ENCODE measurements at places on chromosomes 11 and 22.

DNA sequence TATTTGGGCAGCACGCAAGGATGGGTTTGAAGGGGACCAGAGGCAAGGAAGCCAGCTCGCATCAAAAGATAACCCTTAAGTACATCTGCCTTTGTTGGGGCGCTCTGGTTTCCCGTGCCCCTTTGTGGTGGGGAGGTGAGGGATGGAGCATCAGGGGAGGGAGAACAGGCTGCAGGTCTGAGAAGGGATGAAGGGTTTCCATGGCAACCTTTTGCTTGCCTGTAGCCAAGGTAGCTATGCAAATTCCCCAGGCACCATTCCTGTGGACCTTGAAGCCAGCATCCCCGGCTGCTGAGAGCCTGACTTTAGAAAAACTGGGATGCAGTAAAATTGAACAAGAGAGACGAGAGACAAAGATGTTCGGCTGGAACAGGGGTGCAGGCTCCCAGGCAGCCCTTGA lies 75.7 kb downstream of the SEZ6L start:
- DNase-seq = no peak

DNA sequence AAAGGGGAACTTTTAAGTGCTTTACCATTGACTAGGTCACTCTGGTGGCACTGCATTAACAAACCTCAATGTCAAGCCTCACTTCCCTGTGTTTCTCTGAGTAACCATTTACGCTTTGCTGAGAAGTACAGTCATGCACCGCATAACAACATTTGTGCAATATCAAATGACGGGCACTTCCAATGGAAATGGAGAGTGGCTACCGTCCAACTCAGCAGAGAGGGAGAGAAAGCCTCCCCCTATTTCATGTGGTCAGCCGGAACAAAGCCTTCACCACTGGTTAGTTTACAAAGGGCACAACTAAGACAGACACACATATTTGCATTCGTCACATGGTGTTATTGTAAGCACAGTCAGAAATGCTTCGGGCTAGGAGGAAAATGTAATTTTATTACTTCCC lies 117.3 kb downstream of the RASSF10 start:
- no peak for DNase-seq

DNA sequence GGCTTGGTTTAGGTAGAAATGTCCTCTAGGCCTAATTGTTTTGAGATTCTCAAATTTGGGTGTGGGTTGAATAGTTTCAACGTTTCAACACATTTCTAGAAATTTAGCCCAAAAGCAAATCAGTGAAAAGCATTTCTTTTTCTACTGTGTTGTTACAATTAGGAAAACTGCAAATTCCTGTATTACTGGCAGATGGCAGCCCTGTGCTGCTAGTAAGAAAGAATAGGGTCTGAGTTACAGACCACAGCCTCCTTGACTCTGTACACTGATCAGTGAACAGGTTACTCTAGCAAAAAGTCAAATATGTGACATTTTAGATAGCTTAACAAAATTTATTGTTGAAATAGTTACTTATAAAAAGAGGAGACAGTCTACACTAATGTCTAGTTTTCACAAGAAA lies 703.0 kb downstream of the JRKL start:
- no peak for DNase-seq

DNA sequence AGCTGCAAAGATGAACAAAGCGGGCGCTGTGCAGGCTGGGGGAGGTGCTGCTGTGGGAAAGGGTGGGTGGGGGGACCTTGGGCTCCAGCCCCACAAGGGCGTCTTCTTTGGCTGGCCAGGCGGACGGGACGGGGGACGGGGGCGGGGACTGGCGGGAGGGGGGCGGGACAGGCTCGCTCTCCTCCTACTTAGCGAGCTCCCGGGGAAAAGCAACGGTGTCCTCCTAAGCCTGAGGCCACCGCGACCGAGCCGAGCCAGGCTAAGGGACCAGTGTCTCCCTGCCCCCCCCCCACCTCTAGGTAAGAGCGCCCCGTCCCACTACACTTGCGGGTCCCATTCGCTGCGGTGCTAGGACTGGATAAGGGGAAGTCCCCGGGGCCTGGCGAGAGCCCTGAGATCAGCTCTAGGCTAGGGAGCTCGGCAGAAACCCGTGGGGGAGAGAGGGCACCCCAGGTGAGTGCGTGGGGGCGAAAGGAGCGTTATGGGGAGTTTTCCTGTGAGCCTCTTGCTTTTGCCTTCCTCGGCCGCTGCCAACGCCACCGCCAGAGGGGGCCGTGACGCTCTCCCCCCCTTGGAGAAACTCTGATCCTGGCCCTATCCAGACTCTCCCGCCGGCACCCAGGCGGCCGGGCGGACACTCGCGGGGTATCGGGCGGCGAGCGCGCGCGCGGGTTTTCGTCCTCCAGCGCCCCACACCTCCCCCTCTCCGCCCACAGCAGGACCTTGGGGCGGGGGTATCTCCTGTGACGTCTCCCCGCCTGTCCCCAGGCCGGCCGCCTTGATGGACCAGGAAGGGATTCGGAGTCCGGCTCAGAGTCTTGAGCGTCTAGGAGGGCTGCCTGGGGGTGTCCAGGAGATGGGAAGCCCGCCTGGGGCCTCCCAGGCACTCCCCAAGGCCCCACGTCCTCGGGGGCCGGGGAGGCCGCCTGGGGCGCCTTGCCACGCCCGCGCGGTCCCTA lies at the start of gene PHLDB1:
Gene PHLDB1 (plus strand): TSS at position 215 of the 959 bp plus-strand sequence. CDS start 6,222 bp downstream, outside the sequence.
- no peak for DNase-seq

DNA sequence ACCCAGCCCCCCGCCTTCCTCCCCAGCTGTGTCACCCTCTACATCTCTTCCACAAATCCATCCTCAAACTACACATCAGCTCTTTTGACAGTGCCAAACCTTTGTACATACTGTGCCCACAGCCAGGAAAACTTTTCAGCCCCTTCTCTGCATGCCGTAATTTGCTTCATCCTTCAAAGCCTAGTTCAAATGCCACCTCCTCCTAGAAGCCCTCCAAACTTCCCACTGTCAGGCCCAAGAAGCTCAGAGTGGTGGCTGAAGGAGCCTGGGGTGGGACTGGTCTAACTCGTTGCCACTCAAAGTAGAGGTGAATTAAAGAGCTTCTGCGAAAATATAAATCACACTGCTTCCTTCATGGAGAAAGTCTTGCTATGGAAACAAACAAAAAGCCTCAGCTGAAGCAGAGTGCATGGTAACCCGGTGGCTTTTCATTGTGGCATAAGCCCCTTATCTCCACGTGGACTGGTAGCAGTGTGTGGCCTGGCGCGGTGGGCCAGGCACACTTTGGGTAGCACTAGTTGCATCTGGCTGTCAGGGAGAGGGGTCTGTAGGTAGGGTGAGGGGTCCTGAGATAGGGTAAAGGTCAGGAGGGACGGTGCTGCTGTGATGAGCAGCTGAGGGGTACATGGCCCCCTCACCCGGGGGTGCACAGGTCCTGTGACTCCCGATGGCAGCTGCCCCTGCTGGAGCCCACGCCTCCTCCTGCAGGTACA lies 76.9 kb downstream of the MYO7A start:
- DNase-seq = no peak

GRCh38 chr11:107042748-107043147 lies 24.5 kb upstream of the GUCY1A2 start:
- no peak for DNase-seq

DNA sequence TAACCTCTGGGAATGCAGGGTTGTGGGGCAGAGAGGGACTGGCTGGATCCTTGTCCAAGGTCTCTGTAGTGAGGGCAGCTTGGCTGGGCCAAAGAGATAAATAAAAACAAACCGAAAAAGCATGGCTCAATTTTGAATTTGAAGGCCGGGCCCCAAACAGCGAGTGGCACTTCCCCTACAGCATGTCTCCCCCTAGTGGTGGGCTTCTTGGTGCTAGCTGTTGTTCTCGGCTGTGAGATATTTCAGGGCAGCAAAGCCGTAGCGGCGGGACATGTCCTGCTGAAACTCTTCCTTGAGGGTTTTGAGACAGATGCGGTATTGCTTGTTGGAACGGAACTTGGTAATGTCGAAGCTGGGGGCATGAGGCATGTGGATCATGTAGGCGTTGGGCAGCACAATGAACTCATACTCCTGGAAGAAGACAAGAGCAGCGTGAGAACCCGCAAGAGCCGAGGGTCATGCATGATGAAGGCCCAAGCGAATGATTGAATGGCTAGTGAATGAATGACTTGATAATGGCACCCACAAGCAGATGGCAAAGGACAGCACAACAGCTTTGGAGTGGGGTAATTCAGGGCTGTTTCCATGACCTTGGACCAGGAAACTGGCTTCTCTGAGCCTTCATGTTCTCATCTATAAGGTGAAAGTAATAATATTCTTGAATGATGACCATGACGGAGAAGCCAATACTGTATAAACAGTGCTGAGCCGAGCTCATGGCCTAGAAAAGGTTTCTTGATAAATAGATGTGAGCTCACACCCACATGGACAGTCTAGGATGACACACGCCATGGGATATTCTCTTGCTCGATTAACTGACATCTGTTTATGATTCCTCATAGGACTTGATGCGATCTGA lies 216.3 kb upstream of the SYN3 start:
- no peak for DNase-seq

DNA sequence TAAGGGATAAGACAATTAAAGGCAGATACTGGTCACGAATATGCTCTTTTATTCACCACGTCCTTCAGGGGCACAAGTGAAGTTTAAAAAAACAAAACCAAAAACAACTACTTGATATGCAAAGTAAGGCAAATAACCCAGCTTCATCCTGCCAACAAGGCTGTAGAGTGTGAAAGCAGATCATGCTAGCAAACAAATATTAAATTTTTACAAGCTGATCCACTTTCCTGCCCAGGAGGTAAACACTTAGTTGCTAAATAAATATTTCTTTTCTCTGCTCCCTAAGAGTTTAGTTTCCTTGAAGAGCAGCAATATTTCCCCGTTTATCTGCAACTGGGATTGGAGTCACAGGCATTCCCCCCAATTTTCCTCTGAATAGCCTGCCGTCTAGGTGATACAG lies 300.2 kb downstream of the LARGE1 start:
- DNase-seq = no peak

- no peak for DNase-seq
These were observed 21.4 kb downstream of the CHKA start for GRCh38 chr11:68099474-68100405.

DNA sequence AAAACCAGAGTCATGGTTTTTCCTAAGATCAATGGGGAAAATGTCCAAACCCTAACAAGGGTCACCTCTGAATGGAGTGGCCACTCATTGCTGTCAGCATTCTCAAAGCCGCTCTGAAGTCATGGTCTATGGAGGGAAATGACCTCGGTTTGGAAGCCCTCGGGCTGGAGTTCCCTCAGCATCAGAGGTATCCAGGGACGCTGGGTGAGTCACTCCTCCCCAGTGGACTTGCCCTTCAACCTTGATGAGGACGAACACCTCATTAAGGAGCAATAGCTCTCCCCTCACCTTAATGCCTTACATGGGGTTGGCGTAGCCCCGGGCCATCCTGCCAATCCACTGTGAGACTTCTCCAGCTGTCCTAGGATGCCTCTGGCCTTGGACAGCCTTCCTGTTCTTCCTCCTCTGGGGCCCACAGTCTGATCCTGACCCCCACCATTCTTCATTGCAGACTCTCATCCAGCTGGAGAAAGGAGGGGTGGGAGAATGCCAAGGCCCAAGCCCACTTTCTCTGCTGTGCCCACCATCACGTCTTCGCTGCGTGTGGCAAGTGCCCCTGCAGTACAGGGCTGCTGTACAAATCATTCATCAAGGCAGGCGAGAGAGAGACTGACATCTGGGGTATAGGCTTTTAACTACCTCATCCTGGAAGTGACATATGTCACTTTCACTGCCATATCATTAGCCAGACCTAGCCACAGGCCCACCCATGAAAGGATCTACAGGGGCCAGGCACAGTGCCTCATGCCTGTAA lies 25.4 kb upstream of the MYH9 start:
- DNase-seq = no peak

- DNase-seq = no peak
These were observed 7.0 kb downstream of the OR9G1 start for GRCh38 chr11:56705784-56706396.

DNA sequence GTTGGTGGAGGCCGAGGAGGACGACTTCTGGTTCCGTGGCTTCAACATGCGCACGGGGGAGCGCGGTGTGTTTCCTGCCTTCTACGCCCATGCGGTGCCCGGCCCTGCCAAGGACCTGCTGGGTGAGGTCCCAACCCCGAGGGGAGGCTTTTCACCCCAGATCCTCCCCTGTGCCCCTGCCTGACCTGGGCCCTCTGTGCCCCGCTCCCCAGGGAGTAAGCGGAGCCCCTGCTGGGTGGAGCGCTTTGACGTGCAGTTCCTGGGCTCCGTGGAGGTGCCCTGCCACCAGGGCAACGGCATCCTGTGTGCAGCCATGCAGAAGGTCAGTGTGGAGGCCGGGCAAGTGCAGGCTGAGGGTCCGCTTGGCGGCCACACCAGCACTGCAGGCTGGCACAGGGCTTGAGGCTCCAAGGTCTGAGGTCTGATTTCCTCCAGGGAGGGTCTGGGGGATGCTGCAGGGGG lies 5.1 kb downstream of the MAPK8IP2 start:
- no peak for DNase-seq

GRCh38 chr11:126654886-126655806 lies 299.7 kb downstream of the ST3GAL4 start:
- no peak for DNase-seq

GRCh38 chr11:84247926-84248325 lies 961.8 kb upstream of the CCDC90B start:
- no peak for DNase-seq

DNA sequence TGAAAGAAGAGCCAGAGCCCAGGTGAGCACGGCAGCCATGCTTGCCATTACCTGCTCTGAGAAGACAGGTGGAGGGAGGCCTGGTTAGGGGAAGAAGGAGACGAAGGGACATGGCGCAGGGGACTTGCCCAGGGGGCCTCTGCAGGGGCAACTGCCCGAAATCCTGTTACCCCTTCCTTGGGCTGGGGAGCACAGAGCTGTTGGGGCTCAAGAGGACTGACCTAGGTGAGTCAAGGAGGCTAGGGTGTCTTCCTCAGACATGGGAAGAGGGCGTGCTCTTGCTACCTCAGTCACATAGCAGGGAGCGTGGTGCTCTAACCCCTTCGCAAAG lies at the start of gene APOA5:
Gene APOA5 (minus strand): TSS at position 67 of the 331 bp plus-strand sequence. CDS start 19 bp downstream, at position 48.
- DNase-seq = no peak

DNA sequence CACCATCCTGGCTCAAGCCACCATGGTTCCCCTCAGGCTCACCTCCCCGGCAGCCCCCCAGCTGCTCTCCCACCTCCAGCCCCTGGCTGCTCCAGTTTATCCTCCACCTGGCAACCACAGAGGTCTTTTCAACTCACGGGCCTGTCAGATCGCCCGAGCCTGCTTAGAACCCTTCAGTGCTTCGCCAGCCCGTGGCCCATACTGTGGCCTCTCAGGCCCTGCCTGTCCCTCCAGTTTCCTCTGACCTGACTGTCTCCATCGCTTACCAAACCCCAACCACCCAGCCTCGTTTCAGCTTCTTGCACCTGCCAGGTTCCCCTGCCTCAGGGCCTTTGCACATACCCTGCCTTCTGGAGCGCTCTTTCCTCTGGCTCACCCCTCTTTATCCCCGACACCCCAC lies 6.9 kb downstream of the KCNC1 start:
- no peak for DNase-seq

DNA sequence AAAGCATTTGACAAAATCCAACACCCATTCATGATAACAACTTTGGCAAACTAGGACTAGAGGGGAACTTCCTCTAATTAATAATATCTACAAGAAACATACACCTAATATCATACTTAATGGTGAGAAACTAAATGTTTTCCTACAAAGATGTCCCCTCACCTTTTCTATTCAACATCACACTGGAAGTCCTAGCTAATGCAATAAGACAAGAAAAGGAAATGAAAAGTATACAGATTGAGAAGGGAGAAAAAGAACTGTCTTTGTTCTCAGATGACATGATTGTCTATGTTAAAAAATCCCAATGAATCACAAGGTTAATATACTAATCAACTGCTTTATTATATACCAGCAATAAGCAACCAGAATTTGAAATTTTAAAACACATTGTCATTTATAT lies 52.4 kb downstream of the C11orf65 start:
- DNase-seq = no peak

GRCh38 chr11:36139767-36140166 lies 149.5 kb downstream of the COMMD9 start:
- DNase-seq = no peak
